Activated CD8-positive, alpha-beta T cell treated with anti-CD3 and anti-CD28 coated beads for 36 hours (primary cell): ENCODE measurements at places on chromosomes 11 and 22.

- no peak for DNase-seq
Measured at GRCh38 chr11:122177238-122177637, 61.2 kb upstream of the BLID start.

DNA sequence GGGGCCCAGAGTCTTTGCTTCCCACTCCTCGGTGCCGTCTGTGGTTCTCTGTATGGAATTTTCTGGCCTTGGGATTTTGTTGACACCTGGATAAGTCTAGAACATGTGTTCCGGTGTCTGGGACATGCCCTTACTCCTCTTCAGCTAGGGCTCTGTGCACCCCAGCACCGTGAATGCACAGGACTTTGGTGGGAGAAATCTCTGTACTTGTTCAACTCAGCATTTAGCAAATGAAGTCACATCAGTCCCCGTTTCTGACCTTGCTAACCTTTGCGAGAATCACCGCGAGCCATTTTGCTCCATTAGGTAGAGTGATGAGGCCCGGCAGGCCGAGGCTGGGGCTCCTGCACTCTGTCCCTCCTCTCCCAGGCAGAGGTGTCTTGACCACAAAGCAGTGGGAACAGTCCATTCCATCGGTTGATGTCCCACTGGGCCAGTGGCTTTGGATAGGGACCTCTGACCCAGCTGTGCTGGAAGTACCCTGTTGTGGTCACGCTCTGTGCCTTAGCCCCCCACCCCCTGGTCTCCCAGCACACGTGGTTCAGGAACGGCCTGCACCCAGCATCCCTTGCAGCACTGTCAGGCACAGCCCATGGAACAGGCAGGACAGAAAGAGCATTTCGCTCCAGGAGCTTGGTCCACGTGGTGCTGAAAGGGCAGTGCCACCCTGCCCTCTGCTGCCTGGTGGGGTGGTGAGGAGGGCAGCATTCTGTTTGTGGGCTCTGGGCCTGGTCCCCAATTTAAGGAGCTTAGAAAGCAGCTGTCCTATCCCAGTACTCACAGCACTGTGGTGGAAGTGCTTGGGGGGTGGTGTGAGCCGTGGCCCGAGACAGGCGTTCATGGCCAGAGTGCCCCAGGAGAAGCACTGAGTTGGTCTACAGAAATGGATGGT is 73.4 kb downstream of the MED15 start:
- no peak for DNase-seq

- no peak for DNase-seq
Measured at GRCh38 chr22:44730022-44730393, 22.4 kb upstream of the ARHGAP8 start.

DNA sequence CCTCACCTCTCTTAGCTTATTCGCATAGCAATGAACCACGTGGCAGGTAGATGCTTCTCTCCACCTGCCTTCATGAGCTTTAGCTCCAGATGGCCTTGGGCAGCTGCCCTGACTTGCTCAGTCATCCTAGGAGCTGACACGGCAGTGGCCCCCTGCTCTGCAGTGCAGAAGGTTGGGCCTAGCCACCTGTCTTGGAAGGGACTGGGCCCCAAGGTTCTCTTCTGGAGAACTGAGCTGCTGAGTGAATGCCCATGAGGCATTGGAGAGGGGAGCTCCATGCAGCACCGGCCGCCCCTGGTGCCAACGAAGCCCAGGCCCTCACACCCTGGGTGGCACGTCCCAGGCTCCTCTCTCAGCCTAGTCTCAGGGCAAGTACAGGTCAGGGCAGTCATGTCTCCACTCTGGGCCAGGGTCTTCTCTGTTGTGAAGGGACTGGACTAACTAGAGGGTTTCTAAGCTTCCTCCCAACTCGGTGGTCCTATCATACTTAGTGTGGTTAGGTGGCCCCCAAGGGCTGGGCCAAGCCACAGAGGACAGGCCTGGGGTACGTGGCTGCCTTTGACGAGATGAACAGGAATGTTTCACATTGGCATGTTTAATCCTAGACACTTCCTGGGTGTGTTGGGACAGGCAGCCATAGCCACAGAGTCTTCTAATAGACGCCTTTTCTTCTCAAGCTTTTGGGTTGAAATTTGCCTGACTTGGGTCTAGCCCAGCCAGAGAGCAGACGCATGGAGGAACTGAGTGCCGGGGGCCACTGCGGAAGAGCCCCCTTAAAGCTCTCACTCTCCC is 47.9 kb downstream of the ALX4 start:
- no peak for DNase-seq

GRCh38 chr11:57641011-57641807 is 8.5 kb downstream of the YPEL4 start:
- peak; percentile 32 for DNase-seq

GRCh38 chr11:13140028-13140870 is 131.1 kb downstream of the RASSF10 start:
- DNase-seq = peak; percentile 3

GRCh38 chr11:75380716-75381420 is 18.4 kb upstream of the RPS3 start:
- no peak for DNase-seq

- DNase-seq = no peak
Measured at GRCh38 chr22:29146091-29146560, 59.6 kb upstream of the EMID1 start.

DNA sequence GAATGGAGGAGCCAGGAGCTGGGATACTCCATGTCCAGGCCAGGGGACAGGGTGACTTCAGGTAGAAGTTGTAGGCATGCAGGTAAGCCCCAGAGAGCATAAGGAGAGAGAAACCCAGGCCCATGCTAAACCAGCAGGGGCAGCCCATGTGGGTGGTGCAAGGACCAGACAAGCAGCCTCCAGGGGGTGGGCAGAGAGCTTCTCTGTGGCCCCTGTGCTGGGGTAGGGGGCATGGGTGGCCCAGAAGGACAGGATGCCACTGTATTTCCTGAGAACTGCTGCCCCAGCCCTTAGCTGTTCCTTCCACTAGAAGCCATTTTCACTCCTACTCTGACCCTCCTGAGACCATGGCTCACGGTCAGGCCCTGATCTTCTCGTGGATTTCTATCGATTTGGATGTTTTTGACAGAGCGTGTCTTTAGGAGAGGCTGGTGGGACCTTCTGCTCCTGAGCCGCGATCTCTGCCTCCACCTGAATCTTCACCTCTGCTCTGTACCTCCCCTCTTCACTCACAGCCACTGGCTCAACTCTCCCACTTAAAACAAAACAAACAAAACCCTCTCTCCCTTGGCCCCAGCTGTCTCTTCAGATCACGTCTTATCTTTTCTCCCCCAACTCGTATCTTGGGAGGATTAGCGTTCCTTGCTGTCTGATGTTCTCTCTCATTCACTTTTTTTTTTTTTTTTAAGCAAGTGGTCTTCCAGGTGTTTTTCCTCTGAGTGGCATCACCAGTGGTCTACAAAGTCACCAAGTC is 112.2 kb downstream of the NECTIN1 start:
- no peak for DNase-seq

DNA sequence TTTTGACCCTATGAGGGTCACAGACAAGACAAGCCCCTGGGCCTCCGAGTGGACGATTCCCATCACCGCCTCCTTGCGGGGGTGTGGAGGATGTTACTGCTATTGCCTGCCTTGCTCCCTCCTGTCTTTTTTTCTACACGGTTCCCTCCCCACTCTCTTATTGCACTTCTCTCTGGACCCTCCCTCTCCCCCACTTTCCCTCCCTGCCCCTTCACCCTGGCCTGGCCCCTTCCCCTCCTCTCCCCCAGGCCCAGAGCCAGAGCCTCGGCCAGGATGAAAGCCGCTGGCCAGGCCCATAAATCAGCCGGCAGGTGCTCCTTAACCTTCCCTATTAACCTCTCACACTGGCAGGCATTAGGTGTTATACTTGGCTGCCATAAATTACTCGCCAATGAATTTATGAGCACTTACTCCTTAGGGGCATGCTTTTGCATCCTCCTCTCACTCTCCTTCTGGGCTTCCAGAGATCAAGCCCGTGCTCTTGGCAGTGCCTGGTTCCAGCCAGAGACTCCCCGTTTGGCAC is 18.3 kb upstream of the ALX4 start:
- DNase-seq = no peak

GRCh38 chr22:29213493-29213892 is 7.8 kb downstream of the EMID1 start:
- no peak for DNase-seq

- DNase-seq = peak; percentile 12
Measured at GRCh38 chr22:36901411-36902142, 11.9 kb upstream of the CSF2RB start.

DNA sequence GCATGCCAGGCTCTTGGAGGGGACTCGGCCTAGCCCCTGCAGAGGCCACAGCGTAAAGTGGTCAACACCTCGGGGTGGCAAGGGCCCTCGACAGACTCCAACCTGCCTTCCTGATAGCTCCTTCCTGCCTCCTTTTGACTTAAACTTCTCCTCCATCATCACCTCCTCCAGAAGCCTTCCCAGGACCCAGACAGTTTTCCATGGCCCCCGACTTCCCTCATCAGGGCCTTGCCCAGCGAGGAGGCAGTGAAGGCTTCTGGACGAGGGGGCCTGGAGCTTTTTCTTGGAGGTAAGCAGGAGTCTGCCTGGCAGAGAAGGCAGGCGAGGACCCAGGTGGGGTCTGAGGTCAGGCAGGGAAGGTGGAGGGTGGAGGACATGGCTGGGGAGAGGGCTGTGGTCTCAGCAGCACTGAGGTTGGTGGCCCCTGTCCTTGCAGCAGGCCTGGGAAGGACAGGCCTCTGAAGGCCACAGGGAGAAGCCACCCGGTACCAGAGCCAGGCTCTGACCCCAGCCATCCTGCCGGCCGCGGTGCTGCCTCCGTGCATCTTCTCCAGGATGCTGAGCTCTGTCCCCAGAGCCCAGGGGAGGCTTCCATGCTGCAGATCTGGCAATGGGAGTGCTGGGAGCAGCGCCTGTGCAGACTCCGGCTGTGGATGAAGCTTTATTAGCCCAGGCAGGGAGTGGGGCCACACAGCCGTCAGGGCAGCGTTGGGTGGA is 81.4 kb downstream of the WNT7B start:
- no peak for DNase-seq

DNA sequence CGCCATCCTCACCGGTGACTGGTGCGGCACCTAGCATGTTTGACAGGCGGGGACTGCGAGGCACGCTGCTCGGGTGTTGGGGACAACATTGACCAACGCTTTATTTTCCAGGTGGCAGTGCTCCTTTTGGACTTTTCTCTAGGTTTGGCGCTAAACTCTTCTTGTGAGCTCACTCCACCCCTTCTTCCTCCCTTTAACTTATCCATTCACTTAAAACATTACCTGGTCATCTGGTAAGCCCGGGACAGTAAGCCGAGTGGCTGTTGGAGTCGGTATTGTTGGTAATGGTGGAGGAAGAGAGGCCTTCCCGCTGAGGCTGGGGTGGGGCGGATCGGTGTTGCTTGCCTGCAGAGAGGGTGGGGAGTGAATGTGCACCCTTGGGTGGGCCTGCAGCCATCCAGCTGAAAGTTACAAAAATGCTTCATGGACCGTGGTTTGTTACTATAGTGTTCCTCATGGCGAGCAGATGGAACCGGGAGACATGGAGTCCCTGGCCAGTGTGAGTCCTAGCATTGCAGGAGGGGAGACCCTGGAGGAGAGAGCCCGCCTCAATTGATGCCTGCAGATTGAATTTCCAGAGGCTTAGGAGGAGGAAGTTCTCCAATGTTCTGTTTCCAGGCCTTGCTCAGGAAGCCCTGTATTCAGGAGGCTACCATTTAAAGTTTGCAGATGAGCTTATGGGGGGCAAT is 1.1 kb downstream of the NEAT1 start:
- DNase-seq = peak; percentile 49

DNA sequence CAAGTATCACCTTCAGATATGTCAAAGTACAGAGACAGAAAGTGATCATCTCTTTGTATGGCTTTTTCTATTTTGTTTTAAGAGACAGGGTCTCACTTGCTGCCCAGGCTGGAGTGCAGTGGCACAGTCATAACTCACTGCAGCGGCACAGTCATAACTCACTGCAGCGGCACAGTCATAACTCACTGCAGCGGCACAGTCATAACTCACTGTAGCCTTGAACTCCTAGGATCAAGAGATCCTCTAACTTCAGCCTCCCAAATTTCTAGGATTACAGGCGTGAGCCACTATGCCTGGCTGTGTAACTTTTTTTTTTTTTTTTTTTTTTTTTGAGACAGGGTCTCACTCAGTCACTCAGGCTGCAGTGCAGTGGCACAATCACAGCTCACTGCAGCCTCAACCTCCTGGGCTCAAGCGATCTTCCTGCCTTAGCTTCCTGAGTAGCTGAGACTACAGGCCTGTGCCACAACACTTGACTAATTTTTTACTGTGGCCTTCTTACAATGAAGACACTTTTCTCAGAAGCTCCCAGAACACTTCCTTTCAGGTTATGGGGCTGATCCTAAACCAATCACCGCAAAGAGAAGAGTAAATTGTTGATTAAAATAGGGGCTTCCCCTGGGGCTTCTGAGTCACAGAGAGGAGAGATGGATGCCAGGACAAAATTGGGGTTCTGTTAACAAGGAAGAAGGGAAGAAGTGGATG is 9.0 kb upstream of the HIKESHI start:
- peak; percentile 77 for DNase-seq

- no peak for DNase-seq
Measured at GRCh38 chr11:86606836-86607481, 65.5 kb downstream of the ME3 start.

GRCh38 chr11:109033627-109034338 is 368.9 kb downstream of the DDX10 start:
- DNase-seq = no peak

GRCh38 chr11:959608-960007 is 33.9 kb downstream of the AP2A2 start:
- no peak for DNase-seq

GRCh38 chr11:112751772-112752171 is 209.4 kb upstream of the NCAM1 start:
- no peak for DNase-seq
